Spleen (tissue), 13 donors: ENCODE measurements at places on chromosomes 3 and 15. TPM values are rescaled to one million over a fixed set of nuclear protein-coding genes. Genes with fewer than 3 reads are reported as not detected.

The UACA gene
- polyA plus RNA-seq, result 21.9 TPM

The CPLX3 gene
- polyA plus RNA-seq, result 127 TPM

DNA sequence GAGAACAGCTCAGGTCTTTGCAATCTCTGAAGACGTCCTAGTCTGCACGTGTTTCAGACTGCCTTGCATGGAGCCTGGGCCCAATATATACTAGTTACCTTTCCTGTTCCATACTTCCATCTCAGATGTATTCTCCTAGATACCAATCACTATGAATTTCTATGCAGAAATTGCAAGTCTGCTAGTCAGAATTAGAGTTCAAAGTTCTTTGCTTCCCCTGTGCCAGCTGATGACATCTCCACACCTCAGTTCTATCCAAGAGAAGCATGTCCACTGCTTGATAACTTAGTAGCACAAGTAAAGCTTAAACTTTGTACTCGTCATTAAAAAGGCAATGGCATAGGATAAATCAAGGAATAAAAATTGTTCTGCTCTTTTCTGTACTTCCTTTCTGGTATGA lies 133.6 kb upstream of the PLXND1 start:
- no peaks in the 10 kb centered on the region for H3K36me3 ChIP-seq
- H3K27me3 ChIP-seq, result no peaks in the 10 kb centered on the region
- DNase-seq, result no peak
- H3K27ac ChIP-seq, result no peak overlapping the region

- H3K4me3 ChIP-seq, result no peak overlapping the region
- no peak overlapping the region for H3K27ac ChIP-seq
- no peaks in the 10 kb centered on the region for H3K27me3 ChIP-seq
- DNase-seq, result no peak
- H3K36me3 ChIP-seq, result no peaks in the 10 kb centered on the region
- H3K4me1 ChIP-seq, result no peaks in the 10 kb centered on the region
Measured at GRCh38 chr15:53046153-53046790, 256.1 kb upstream of the ONECUT1 start.

- no peak for DNase-seq
- H3K4me3 ChIP-seq, result no peak overlapping the region
- H3K4me1 ChIP-seq, result no peaks in the 10 kb centered on the region
Measured at GRCh38 chr3:8840556-8840955, 71.1 kb upstream of the OXTR start.

DNA sequence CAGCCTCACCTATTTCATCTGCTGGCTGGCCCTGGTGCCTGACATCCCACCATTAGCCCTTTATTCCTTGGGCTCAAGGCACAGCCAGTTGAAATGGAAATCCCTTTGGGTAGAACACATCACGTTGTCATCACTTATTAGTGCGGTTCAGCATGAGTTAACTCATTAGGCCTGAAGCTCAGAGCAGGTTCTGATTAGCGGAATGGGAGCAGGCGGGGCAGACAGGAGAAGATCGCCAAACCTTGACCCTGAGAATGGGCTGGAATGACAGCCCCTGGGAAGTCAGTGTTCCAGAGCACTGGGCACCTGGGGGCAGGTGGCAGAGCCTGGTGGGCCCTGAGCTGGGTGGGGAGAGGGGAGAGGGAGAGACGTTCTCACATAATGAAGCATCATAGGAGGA lies 5.8 kb downstream of the ITGA11 start:
- peaks cover 1% of the 10 kb centered on the region for H3K4me1 ChIP-seq
- no peaks in the 10 kb centered on the region for H3K36me3 ChIP-seq
- no peak overlapping the region for H3K27ac ChIP-seq
- peaks cover 13% of the 10 kb centered on the region for H3K27me3 ChIP-seq

GRCh38 chr3:37715976-37716375 lies 145.7 kb upstream of the CTDSPL start:
- no peaks in the 10 kb centered on the region for H3K27me3 ChIP-seq
- peaks cover 1% of the 10 kb centered on the region for H3K4me1 ChIP-seq
- no peaks in the 10 kb centered on the region for H3K36me3 ChIP-seq
- no peak for DNase-seq
